ENCODE measurements at places on chromosomes 3 and 15.
A peak's percentile ranks its signal among the peaks of the same experiment; 100 is the strongest.

- no peak for DNase-seq
Measured at GRCh38 chr3:59263152-59263551, 213.3 kb upstream of the CFAP20DC start.

- DNase-seq, result no peak
Measured at GRCh38 chr3:101999177-101999779, 150.0 kb downstream of the NFKBIZ start.

DNA sequence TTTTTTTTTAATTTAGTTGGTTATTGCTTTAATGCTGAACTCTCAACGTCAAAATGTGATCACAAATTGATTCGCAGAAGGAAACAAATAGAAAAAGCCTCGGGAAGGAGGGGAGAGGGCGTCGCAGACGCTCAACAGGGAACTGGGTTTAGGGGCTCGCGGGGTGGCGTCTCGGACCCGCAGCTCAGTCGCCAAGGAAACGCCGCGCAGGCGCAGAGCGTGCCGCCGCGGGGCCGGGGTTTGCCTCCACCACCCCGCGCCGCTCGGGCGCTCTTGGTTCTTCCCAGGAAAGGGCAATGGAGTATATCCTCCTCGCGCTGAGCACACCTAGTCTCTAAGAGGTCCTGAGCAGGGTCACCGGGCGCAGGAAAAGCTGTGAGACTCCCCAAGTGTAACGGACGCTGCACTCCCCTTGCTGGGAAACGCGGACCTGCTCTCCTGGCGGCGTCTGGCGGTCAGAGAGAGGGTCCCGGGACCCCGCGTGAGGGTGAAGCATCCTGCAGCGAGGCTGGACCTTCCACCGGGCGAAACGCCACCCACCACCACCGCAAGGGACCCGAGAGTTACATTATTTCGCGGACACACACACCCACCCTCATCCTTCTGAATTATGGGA is 753 bp downstream of the PLCH1 start:
- DNase-seq, result peak; percentile 21

- DNase-seq, result no peak
Measured at GRCh38 chr3:45224824-45225464, 1.1 kb downstream of the TMEM158 start.

DNA sequence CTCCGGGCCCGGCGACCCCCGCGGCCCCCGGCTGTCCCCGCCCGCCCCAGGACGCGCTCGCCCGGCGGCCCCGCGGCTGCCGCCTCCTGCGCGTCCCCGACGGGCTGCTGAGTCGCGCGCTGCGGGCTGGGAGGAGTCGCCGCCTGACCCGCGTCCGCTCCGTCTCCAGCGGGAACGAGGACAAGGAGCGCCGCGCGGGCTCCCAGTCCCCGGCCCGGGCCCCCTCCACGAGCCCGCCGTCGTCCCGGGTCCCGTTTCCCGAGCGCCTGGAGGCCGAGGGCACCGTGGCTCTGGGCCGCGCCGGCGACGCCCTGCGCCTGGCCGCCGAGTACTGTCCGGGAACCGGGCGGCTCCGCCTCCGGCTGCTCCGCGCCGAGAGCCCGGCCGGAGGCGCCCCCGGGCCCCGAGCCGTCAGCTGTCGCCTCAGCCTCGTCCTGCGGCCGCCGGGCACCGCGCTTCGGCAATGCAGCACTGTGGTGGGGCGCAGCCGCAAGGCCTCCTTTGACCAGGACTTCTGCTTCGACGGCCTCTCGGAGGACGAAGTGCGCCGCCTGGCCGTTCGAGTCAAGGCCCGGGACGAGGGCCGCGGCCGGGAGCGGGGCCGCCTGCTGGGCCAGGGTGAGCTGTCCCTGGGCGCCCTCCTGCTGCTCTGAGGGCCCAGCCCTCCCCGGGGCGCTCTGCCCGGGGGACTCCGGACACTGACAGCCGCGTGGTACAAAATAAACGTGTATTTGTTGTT is 1.5 kb downstream of the C2CD4A start:
- DNase-seq, result peak; percentile 11

- no peak for DNase-seq
Measured at GRCh38 chr3:64903006-64903405, 215.2 kb upstream of the ADAMTS9 start.

Measured in activated CD4-positive, alpha-beta T cell treated with anti-CD3 and anti-CD28 coated beads for 4 hours (primary cell).